Upper lobe of right lung (tissue), 1 donor: ENCODE measurements at places on chromosomes 1 and 21.

- DNase-seq, result no peak
Measured at GRCh38 chr1:50450861-50451653, 27.8 kb upstream of the DMRTA2 start.

GRCh38 chr21:27837936-27838335, 871.0 kb upstream of the ADAMTS5 start:
- DNase-seq, result no peak

GRCh38 chr1:227343727-227344551, 25.6 kb upstream of the CDC42BPA start:
- DNase-seq, result no peak

DNA sequence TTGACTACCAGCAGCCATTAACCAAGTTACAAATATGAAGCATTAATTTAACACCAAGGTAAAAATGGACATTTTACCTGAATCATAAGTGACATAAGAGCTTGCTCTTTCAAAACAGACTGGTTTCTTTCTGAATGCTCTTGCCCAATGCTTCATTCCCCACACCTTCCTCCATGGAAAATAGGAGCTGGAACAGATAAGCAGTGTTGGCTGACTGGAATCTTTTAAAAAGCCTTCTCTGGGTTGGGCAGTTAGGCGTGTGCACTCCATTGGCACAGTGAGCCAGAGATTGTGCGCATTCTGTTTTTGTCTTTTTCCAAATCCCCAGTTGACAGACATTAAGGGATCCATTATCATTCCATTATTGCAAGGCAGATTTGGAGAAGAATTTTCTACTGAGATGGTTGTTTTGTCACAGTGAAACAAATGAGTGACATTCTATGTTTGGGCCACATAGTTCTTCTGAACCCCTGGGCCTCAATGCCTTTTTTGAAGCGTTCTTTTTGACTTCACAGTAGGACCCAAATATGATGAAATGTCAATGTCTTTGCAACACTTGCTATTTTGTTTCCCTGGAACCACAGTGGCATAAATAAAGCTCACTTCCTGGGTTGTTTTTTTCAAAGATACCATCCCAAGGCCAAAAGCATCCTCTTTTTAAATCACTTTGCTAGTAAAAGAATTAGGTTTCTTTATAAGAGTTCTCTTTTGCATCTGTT, 32.3 kb downstream of the LRRC8B start:
- DNase-seq, result no peak

DNA sequence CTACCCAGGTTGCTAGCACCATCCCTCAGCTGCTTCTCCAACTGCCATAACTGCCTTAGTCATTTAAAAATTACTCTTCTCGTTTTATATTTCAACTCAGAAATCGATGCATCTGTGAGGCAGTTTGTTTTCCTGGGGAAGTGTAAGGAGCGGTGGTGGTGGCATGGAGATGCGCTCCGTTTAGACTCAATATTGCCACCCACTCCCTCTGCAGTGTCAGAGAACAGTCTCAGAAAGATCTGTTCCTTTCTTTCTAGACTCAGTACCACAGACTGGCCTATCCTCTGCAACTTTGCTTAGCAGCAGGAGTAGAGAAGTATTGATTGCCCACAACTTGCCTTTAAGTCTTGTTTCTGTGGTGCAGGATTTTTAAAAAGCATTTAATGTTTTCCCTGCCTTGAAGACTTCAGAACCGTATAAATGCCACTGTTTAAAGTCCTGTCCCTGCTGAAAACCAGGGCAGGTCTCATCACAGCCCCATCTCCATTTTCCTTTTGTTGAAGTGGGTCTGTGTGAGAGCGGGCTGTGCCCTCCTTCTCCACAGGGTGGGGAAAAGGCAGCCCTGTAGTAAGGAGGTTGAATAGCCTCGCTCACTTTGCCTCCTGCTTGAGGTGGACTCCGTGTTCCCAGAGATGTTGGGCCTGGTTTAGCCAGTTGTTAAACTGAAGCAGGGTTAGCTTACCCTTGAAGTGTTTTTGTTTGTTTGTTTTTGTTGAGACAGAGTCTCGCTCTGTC, 105.2 kb downstream of the NFIA start:
- no peak for DNase-seq

DNA sequence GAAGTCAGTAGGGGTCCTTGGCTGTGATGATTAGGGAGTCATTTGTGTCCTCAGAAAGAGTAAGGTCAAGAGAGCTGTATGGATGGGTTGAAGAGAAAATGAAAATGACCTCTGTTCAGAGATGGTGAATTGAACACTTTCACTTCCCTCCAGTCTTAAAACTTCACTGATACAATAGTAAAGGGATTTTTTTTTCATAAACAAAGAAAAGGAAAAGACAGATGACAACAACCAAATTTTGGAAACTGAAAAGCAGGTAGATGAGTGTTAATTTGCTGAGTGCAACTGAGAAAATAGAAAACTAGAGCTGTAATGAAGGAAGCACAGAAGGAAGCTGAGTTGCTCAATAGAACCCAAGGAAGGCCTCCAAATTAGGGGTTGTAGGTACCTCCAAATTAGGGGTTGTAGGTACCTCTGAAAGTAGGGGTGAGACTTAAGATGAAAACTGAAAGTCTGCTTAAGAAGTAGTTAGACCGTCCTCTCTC, 14.8 kb upstream of the S1PR1 start:
- no peak for DNase-seq

DNA sequence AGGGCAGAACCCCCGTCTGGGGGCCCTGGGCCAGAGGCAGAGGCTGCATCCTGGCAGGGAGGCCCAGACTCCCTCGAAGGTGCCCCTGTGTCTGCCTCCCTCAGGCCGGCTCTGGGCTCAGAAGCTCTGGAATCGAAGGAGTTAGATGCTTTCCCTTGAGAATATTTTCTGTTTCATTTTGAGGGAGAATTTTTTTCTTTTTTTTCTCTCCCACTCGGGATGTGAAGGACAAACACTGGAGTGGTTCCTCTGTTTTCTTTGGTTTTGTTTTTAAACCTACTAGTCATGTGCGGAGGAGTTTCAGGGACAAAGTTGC, 44.7 kb downstream of the PRDM16 start:
- DNase-seq, result no peak

- DNase-seq, result no peak
Measured at GRCh38 chr21:30083225-30083945, 83.2 kb downstream of the CLDN17 start.

DNA sequence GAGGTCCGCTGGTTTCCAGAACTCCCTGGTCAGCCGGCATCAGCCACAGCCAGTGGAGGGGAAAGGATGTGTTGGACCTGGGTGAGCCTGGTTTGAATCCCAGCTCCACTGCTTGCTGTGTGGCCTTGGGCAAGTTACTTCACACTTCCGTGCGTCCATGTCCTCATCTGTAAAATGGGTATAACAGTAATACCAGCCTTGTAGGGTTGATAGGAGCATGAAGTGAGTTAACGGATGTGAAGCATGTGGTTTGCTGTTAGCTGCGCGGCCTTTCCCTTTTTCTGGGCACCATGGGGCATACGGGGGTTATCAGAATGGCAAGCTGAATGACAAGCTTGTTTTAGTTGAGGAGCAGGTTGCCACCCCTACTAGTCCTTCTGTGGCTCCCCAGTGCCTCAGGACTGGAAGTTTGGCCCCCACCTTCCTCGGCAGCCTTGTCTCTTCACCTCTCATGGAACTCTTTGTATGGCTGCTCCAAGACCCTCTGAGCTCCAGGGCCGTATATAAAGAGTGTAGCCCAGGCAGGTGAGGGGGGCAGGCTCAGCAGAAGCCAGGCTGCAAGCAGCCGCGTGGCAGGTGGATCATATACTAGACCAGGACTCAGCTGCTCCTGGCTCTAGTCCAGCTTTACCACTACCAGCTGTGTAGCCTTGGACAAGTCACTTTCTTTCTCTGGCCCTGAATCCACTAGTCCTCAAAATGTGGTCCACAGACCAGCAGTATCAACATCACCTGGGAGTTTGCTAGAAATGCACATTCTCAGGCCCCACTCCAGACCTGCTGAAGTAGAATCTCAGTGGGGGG, 95.4 kb downstream of the LACTBL1 start:
- no peak for DNase-seq

DNA sequence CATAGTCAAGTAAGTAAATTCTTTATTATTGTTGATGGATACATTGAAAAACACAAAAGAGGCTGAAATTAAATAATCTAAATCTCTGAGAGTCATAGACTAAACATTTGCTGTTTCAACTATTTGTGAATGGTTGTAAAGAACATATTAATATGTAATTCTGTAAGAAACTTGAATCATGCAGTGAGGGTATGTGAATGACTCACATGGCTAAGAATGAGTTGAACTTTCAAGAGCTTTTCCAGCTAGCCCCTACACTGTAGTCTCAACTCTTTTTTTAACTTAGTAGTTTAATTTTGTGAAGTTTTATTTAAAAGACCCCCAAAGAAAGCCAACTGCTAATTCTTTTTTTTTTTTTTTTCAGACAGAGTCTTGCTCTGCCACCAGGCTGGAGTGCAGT, 588.1 kb downstream of the DPYD start:
- DNase-seq, result no peak

DNA sequence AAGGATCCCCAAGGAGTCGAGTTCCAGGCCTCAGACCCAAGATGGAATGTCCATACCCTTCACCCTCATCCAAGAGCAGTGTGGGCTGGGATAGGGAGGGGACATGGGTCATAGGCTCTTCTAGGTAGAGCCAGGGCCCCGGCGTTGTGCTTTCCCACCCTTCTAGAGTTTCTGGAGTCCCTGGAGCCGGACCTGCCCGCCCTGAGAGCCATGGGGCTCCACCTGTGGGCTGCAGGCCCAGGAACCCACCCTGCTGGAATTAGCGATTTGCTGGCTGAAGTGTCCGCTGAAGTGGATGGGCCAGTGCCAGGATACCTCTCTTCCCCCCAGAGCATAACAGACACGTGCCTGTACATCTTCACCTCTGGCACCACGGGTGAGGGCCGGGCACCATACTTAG, 1.1 kb downstream of the SLC27A3 start:
- DNase-seq, result no peak

GRCh38 chr1:20409012-20409411, 77.0 kb downstream of the CAMK2N1 start:
- DNase-seq, result no peak

GRCh38 chr21:44930543-44930981, 9.3 kb upstream of the SLX9 start:
- peak; percentile 73 for DNase-seq

- DNase-seq, result peak; percentile 40
Measured at GRCh38 chr1:30527511-30528140, 195.8 kb downstream of the MATN1 start.

DNA sequence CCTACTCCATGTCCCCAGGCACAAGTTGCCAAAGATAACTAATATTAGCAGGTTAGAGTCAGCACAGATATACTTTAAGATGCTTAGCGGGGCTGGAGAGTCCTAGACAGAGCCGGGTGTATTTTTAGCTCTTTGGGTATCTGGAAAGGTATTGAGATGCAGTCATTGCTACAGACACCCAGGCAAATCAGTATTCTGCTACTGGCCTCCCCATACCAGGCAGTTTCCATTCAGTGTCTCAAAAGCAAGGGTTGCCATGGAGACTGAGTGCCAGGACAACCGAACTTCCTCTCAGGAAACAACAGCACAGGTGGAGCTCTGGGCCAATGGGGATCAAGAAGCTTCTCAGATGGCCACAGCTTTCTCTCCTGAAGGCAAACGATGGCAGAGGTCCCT, 45.3 kb downstream of the KCNC4 start:
- no peak for DNase-seq

DNA sequence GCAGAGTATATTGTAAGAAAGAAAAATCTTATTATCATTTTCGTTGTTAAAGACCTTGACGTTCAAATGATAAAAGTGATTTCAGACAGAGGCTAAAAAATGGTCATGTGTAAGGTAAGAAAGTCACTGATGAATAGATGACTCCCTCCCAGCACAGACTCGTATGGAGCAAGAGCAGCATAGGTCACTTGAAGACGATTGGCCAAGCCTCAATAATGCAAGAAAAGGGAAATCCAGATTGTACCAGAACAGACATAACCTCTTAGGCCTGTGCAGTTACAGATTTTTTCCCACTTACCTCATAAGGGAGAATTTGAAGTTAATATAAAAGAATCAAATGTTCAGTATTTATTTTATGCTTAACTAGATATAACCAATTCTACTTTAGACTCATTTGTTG, 16.3 kb upstream of the OLFML2B start:
- no peak for DNase-seq

GRCh38 chr1:154857441-154858215, 12.5 kb downstream of the KCNN3 start:
- no peak for DNase-seq

- no peak for DNase-seq
Measured at GRCh38 chr1:92970990-92971689, 9.9 kb upstream of the DIPK1A start.

- DNase-seq, result peak; percentile 40
Measured at GRCh38 chr1:29557066-29557465, 320.7 kb downstream of the PTPRU start.

DNA sequence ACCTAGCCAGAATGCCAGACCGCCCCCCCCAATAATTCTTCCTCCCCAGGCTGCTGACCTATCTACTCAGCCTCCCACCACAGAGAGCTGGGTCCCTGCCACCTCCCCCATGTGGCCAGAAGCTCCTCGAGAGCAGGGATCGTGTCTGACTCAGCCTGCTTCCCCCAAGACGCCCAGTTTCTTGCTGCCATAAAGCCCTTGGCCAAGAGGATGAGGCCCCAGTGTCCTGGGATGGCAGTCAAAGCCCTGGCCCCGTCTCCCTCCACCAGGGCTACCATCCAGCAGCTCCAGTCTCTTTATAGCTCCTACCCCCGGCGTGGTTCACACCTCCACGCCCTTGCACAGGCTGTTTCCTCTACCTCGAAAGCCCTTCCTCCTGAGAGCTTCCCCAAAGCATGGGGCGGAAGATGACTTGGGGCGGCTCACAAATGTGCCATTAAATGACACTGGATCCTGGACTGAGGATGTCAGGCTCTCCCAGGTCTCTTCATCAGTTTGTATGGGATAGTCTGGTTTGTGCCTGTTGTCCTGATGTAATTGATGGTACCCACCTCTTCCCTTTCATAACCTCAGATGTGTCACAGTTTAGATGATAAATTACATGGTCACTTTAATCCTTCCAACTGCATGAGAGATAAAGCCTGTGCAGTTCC, 13.2 kb downstream of the ADGRB2 start:
- no peak for DNase-seq

GRCh38 chr1:33081554-33082305, 777 bp downstream of the AZIN2 start:
- no peak for DNase-seq

- DNase-seq, result no peak
Measured at GRCh38 chr1:147162093-147162492, 10.2 kb downstream of the PRKAB2 start.

- DNase-seq, result no peak
Measured at GRCh38 chr1:113784104-113784779, 25.0 kb upstream of the PHTF1 start.
